ENCODE measurements at places on chromosomes 5 and 9.
A peak's percentile ranks its signal among the peaks of the same experiment; 100 is the strongest.

GRCh38 chr9:93909242-93909616 is 45.9 kb downstream of the BARX1 start:
- DNase-seq, result no peak

DNA sequence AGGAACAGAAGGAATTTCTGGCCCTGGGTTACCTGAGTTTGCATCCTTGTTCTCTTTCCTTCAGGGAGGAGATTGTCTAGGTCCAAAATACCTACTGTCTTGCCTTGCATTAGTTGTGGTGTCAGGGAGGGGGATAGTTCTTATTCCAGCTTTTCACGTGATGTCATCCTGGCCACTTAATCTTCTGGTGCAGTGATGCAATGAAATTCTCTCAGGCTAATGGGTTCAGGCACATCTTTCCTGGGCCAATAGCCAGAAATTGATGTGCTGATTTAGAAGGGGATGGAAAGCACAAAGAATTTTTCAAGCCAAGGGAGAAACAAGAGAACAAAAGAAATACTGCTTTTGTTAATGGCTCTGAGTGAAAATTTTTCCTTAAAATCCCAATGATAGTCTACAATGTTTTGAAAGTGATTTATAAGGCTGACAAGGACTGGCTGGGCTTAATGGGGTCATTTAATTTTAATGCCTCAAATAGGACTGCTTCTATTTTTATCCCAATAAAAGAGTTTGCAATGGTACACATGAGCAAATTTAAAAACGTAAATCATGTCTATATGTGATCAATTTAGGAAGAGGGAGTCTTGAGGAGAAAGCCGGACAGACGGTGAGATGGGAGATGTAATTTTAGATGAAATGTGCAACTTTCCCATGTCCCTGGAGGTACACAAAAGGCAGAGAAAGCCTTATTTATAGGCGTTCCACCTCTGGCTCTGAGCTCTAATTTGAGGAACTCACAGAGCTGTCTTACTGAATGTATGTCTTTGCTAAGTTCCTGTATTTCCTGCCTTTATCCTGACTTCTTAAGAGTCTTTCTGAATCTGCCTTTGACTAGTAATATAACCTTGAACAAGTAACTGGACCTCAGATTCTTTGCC is 89.3 kb upstream of the SV2C start:
- DNase-seq, result no peak

- no peak for DNase-seq
Measured at GRCh38 chr5:136063778-136064465, 35.1 kb downstream of the TGFBI start.

DNA sequence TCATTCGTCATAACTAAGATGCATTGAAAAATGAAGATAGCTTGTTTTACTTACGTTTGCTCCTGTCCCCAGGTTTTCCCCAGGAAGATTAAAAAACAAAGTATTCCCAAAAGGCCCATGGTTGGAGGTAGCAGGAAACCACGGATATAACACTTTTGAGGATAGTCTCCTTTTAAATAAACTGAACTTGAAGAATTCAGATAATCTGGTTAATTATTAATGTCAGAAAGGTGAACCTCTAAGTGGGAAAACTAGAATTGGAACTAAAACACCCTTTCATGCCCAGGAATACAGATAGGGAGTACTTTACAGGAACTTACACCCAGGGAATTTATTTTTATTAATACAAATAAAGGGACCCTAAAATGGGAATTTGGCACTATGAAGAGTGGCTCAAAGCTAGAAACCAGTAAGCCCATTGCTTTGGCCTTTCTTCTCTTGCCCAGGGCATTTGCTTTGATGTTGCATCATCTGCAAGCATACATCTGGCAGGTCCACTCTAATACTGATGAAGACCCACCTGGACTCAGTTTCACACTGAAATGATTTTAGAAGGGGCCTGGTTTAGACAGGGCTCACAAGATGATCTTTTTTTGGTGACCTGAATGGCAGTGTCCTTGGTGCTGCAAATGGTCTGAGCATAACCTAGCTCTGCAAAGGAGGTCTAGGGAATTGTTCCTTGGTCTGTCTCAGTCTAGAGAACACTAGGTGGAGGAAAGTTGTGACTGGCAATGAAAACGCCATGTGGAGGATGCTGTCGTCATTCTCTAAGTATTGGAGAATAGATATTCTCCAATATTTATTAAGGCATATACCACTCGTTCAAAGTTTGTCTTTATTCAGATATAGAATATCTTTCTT is at the start of gene C5:
TSS of gene C5 (minus strand) at position 148 of the 861 bp plus-strand sequence. CDS start at position 119, 29 bp downstream.
- DNase-seq, result no peak

- DNase-seq, result no peak
Measured at GRCh38 chr9:70510157-70510770, 95.8 kb upstream of the KLF9 start.

DNA sequence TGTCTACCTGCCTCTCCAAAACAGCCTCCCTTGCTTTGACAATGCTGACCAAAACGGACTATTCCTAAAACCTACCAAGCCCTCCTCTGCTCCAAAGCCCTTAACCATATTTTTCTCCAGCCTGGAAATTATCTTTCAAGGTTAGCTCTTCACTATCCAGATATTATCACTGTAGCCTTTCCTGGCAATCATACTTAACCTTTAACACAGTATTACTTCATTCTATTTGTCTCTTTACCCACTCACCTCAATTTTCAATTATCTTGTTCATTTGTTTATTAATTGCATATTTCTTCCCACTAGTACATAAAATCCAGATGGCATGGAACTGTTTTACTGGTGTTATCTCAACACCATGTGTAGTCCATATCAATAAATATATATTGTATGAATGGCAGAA is 7.5 kb downstream of the SLCO4C1 start:
- DNase-seq, result no peak

DNA sequence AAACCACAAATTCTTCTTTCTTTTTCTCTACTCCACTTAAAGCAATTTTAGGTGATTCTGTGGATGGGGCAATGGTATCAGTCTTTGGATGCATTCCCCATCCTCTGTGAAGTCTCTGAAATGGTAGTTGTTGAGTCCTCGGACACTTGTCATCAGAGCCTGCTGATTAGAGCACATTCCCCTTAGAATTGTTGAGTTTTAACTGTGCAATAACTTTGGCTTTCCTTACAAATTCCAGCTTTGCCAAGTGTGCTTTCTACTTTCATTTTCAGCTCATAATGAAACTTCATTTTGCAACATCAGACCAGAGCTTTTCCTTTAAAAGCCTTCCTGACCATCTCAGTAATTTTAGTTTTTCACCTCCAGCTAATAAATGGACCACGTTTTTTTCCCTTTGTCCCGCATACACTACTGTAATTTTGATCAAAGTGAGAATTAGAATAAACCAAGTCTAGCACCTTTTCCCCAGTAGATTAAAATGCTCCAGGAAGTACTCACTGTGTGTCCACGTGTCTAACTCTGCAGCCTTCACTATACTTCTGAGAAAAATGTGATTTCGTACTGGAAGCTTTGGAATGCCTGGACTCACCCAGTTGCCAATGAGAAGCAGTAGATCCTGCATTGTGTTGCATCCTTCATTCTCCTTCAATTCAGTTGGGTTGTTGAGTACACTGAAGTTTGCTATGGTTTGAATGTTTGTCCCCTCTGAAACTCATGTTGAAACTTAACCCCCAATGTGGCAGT is 135.6 kb downstream of the NTRK2 start:
- DNase-seq, result no peak

GRCh38 chr5:89759802-89760201 is 649.8 kb downstream of the CETN3 start:
- no peak for DNase-seq

DNA sequence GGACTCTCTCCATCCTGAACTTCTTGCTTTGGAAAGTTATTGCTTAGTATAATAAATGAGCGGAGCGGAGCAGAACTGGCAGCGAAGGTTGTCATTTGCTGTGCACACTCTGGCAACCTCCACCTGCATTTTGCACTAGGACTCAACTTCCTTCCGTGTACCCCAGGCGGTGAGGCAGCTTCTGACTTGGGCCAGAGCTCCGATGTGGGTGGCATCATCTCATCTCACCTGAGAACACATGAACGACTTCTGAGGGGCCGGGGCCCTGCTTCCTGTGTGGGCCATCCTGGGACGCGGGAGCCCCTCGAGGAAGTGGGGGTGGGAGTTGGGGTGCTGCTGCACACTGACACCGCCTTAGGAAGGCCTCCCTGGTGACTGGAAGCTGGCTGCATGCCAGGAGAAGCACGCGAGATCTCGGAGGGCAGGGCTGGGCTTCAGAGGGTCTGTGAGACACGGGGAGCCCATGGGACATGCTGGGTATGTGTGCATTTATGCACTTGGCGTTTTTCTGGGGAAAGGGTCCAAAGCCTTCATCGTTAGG is 56.5 kb upstream of the COL5A1 start:
- DNase-seq, result no peak

DNA sequence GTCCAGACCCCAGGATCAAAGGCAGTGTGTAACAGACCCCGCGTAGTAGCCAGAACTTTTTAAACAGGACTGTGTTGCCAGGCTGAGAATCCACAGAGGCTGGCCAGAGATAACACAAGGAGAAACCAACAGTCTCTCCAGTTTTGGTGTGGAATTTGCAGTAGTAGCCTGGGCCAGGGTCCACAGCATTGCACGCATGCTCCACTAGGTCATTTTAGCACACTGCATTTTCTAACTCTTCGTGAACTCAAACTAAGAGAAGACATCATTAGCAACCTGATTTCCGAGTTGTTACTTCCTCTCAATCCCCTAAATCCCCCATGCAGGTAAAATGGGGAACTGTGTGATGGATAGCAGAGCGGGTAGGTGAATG is 119.6 kb downstream of the BOD1 start:
- no peak for DNase-seq

DNA sequence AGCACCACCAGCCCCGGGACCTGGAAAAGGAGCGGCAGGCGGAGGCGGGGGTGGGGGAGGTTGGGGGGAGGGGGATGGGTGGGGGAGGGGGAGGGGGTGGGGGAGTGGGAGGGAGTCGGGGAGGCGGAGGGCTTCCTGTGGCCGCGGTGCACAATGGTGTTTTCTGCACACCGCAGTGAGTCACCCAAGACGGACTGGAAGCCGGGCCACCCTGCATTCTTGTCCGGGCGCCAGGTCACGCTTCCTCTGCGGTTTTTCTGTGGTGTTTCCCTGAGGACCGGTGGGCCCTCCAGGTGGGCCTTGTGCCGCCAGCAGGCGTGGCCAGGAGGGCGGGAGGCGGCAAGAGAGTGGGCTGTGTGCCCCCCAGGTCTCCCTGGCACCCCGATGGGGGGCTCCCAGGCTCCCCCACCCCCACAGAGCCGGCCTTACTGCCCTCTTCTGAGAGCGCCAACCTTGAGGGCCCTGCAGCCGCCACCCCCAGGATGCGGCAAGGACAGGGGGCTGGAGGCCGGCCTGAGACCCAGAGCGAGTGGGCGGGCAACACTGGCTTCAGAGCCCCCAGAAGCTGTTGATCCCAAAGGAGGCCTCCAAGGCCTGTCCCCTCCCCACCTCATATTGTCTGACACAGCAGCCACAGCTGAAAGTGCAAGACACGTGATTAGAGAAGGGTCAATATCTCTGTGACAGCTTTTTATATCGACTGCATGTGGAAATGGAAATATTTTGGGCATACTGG is 11.1 kb downstream of the EXD3 start:
- DNase-seq, result peak; percentile 68

GRCh38 chr9:18976709-18977531 is 56.1 kb downstream of the SAXO1 start:
- DNase-seq, result peak; percentile 85

- peak; percentile 38 for DNase-seq
Measured at GRCh38 chr5:157602505-157602904, 26.9 kb upstream of the ADAM19 start.

- no peak for DNase-seq
Measured at GRCh38 chr9:90783964-90784363, 17.7 kb upstream of the SYK start.

DNA sequence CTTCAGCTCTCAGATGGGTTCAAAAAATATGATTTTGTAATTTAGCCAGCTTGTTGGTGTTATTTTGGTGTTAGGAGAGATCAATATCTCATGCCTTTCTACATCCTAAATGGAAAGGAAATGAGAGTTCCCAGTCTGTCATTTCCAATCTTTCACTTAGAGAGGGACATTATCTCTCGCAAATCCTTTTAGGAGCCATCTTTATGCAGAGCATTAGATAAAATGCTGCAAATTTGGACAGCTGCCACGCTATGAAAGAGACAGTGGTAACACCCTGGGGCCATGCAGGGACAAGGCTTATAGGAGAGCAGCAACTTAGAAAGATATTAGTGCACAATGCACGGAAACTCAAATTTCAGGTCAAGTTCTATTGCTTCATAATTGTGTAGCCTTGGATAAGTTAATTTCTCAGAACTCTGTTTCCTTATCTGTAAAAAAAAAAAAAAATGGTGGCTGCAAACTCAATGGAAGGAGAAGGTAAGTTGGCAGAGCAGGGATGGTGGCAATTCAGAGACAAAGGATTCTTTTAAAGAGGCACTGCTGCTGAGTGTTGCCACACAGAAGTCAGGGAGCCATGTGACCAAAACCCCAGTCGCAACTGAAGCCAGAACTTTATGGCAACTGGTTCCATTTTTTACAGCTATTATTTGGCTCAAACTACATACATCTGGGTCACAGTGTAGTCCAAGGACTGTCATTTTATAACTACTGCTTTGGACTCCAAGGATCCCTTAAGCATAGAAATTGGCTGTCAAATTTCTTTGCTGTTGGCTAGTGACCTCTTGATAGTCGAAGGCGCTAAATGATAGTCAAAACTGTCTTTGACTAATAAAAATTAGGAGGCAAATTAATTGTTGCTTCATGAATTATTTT is 210.2 kb downstream of the FRMD3 start:
- no peak for DNase-seq

GRCh38 chr5:62124266-62124665 is 181.7 kb upstream of the KIF2A start:
- no peak for DNase-seq

DNA sequence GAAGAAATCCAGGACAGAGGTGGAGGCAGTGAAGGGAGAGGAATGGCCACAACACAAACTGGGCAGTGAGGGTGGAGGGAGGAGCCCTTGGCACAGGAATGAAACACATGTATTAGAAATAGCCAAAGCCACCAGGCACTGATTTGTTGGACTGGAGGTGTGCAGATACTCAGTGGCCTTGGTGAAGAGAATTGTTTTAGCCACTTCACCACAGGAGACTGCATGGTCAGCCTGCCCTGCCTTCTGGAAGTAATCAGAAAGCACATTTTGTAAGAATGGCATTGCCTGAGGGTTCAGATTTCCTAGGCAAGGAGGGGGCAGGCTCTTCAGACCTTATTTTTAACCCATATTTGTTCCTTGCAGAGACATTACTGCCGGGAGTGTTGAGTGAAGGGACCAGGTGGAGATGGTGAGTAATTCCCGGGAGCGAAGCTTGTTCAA is 2.2 kb downstream of the SGCD start:
- DNase-seq, result no peak

- no peak for DNase-seq
Measured at GRCh38 chr5:141742866-141743851, 61.1 kb upstream of the ARAP3 start.

- DNase-seq, result no peak
Measured at GRCh38 chr5:139551191-139551889, 9.8 kb upstream of the UBE2D2 start.

- DNase-seq, result no peak
Measured at GRCh38 chr9:20990867-20991266, 40.6 kb downstream of the HACD4 start.

- peak; percentile 37 for DNase-seq
Measured at GRCh38 chr5:36691226-36691625, 84.8 kb downstream of the SLC1A3 start.

- no peak for DNase-seq
Measured at GRCh38 chr9:112540800-112541199, 54.2 kb downstream of the KIAA1958 start.
